Prostate gland (tissue), 2 donors: ENCODE measurements at places on chromosomes 5 and 9.

DNA sequence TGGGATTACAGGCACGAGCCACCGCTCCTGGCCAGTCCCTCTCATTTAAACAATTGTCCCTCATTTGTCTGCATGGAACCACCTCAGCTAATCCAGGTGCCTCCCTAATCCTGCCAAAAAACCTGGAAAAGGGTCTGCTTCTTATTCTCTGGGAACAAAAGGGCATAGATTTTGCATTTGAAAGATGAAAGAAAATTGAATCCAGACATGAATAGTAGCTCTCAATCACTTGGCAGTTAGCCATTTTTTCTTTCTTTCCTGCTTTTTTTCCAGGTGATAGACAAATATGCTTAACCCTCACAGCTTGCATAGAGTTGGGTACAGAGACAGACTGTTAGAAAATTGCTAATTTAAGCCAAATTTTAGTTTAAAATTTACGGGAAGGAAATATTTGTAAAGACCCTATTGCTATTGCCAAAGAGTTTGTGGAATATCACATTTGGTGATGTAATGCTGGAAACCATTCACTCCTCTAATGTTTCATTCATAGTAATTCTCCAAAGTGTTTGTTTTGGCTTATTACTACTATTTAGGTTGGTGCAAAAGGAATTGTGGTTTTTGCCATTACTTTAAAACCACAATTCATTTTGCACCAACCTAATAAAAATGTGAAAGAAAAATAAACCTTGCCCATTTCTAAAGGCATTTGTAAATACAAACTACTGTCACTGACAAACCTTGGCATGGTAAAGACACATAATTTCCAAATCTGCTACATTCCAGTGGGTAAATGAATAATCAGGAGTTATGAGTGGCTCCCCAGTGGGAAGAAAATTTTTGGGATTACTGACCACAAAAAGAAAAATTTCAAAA is 80.5 kb upstream of the JAK2 start:
- no peak for DNase-seq

- DNase-seq: peak; percentile 55
These were observed 325.1 kb upstream of the PRR16 start for GRCh38 chr5:120139039-120139438.

DNA sequence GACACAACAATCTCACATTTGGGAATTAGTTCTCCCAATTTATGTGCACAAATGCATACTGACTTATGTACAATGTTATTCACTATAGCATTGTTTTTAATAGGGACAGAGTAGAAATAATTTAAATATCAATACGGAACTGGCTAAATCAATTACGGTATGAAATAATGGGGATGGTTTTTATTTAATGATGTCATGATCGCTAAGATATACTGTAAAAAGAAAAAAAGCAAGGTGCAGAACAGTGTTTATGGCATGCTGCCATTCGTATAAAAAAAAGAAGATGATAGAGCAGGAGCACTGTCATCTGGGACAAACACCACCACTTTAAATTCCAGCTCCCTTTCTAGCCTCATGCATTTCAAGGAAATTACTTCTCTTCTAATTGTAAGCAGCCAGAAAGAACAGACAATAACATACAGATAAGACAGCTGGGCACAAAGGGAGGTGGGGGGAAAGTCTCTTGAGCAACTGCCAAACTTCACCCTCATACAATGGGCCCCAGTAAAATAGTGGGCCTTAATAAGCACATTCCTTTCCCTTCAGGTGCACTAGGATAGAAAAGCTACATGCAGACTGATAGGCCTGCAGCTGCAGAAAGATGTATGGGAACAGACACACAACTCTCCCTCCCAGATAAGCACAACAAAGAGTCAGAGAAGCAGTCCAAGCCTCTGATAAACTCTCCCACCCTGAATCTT is 8.4 kb downstream of the SREK1IP1 start:
- no peak for DNase-seq

GRCh38 chr9:38343552-38343951 is 49.0 kb upstream of the ALDH1B1 start:
- DNase-seq: no peak
